Effector CD4-positive, alpha-beta T cell (primary cell): ENCODE measurements at places on chromosomes 2 and 18.

GRCh38 chr18:49055754-49056172 lies 105.0 kb upstream of the SMAD7 start:
- no peak for DNase-seq

- no peak for DNase-seq
Measured at GRCh38 chr18:24446453-24446852, 14.0 kb upstream of the HRH4 start.

- DNase-seq, result no peak
Measured at GRCh38 chr2:80028584-80028983, 276.0 kb downstream of the LRRTM1 start.

GRCh38 chr2:31193806-31194205 lies 23.5 kb downstream of the CAPN14 start:
- DNase-seq, result no peak

DNA sequence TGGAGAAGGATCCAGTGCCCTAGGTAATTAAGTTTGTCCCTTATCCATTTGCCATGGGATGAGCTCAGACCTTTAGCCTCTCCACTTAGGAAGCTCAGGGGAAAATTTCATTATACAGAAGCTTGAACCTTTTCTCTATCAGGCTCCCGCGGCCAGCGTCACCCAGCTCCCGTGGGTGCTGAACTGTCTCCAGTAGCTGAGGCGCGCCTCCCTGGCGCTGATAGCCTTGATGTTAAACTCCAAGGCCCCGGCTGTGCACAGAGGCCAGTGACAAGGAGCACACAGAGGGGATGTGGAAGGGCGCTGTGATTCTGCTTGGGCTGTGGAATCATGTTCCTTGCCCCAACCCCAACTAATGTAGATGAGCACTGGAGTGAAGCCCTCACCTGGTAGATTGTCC lies 50.8 kb downstream of the NRP2 start:
- DNase-seq, result no peak

- no peak for DNase-seq
Measured at GRCh38 chr2:70725505-70725904, 42.5 kb downstream of the ADD2 start.

- DNase-seq, result no peak
Measured at GRCh38 chr2:217805668-217806481, 196.9 kb downstream of the TNS1 start.

GRCh38 chr2:98441706-98442450 lies 2.8 kb upstream of the INPP4A start:
- DNase-seq, result no peak

- DNase-seq, result no peak
Measured at GRCh38 chr2:109284826-109285225, 155.8 kb downstream of the SH3RF3 start.

DNA sequence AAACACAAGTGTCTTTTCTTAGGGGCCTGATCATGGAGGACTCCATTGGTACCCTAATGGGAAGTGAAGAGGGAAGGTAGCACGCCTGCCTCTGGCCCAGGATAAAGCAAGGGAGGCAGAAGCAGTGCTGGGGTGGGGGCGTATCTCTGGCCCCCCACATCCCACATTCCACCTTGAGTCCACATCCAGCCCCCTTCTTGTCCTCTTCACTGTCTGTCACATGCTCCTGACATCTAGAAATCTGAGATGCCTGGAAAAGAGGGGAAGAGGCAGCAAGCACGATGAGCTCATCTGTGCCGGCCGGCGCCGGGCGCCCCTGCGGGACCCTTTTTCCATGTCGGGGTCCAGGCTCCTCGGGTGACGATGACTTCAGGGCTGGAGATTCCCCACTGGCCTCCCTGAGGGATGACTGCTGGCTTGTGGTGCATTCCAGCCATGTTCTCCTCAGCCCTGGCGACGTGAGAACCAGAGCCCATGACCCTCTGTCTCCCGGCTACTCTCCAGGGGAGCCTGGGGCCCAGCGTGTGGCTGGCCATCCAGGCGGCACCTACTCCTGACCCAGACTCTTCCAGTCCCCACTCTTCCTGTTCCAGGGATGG lies 277.5 kb downstream of the DYSF start:
- DNase-seq, result no peak

DNA sequence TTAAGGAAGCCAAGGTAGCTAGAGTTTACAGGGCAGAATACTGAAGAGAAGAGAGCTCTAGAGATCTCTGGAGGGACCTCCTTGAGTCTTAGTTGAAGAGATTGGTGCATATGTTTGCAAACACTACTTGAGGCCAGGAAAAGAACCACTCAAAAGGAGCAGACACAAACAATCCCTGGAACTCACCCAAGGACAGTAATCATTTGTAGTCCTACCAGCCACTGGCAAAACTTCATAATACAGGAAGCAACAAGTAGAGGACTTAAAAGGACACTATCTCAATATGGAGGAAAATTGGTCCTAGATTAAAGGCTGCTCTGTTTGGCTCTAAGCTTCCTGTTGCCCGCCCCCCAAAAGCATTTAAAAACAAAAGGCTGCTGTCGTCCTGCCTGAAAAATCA lies 46.9 kb upstream of the UBXN4 start:
- DNase-seq, result no peak

- DNase-seq, result no peak
Measured at GRCh38 chr18:47793609-47794008, 136.8 kb downstream of the SMAD2 start.
